ENCODE measurements at places on chromosomes 11 and 22.

DNA sequence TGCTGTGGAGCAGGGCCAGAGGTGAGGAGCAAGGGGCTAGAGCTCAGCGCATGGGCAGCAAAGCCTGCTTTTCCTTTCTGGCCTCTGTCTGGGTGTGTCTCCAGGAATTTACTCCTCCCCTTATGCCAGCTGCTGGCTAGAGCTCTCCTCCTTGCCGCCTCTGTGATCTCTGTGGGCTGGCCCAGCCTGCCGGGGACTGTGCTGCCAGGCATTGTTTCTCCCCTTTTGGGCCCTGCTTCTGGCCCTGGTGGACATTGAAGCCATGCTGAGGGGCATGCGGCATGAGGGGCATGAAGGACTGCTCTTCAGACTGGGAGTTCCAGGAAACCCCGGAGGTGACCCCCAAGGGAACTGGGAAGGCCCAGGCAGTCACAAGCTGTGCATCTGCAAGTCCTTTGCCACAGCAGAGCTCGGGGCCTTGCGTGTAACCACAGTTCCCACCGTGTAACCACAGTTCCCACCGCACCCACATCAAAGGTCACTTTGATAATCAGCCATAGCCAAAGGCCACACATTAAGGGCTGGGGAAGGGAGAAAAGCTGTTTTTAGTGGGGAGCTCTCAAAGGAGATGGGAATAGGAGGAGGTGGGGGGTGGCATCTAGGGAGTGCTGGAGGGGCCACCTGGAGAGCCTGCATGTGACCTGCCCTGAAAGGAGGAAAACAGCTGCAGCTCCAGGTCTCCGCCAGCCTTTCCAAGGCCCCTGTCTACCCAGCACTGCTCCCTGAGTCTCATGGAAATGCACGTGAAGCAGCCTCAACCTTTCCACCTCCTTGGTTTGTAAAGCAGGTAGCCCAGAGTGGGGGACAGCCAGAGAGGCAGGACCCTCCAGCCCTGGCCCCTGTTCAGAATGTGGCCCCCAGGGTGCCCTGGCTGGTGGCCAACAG lies 62.3 kb downstream of the PPFIBP2 start:
- DNase-seq: peak; percentile 45

DNA sequence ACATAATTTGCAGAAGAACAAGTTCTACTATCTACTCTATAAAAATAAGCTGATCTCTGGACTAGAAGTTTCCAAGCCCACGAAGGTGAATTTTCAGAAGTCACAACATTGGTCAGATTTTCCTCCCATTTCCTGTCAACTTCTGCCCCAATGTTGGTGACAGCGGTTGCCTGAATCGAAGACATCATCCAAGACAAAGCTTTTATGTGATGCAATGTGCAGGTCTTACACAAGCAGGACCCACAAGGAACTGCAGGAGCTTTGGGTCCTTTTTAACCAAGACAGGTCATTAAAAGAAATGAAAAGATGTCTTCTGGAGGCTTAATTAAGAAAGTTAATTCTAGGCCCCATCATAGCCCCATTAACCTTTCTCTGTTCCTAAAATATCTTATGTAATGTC lies 125.6 kb upstream of the BLID start:
- DNase-seq: no peak

DNA sequence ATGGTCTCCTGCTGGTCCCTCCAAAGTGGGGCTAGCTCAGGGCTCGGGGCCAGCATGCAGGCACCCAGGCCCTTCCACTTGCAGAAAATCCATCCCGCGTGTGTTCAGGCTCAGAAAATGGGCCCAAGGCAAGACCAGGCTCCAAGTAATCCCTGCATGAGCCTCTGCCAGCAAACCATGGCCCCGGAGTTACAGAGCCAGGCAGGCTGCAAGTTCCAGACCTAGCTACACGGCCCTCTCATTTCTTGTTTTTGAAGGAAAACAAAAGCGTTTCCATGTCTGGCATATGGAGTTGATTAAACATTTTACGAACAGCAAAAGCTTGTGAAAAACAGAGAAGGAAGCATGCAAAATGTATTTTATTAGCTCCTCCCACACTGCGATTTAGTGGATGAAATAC lies 29.7 kb downstream of the KIAA0930 start:
- DNase-seq: no peak

DNA sequence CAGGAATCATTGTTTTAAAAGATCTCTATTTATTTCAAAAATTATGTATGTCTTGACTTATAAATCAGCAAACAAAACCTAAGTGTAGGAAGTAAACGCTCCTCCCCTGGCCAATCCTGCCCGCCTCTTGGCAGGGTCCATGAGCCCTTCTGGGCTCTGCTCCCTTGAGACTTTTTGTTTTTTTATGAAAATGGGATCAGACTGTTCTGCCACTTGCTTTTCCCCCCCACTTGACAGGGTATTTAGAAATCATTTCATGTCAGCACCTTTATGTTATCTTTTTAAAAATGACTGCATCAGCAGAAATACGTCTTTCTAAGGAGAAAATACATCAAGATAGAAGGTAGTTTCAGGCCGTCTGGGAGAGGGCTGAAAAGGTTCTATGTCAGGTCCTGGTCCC lies 35.6 kb downstream of the FBLN1 start:
- DNase-seq: no peak

DNA sequence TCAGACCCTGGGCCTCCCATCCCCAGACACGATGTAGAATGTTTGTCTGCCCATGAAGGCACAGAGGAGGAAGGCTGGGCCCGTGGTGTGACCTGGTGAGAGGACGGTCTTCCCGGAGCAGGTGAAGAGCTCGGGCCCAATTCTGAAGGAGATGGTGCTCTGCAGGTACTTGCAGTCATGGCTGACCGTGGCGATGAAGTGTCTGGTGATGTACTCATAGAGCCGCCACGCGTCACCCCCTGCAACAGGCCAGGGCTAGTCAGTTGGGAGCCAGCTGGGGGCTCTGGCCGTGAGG lies 10.0 kb upstream of the PPM1F start:
- DNase-seq: no peak

DNA sequence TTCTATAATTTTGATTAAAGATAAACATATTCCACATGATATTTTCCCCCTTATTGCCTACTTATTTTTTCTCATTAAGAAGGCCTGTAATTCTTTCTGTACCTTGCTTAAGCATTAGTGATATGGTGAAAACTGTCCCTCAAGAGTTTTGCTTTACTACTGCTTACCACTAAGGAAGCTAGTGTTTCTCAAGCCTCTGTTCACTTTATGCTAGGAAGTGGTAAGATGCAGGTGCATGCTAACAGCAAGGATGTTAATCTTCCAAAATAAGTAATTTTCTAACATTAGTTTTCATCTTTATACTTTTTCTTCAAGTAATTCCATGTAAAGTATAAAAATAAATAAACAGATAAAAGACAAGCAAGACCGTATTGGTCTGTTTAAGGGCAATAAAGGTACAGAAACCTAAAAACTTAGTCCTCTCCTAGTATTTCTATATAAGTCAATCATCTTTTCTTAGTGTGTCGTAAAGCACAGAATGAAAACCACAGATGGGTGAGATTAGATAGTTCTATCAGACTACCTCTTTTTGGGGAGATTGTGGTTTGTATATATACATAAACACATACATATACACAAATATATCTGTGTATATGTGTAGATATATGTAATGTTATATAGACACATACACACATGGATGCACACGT lies 731.0 kb upstream of the CNTN5 start:
- no peak for DNase-seq

GRCh38 chr22:27726686-27727449 lies 74.7 kb downstream of the MN1 start:
- DNase-seq: peak; percentile 92

- DNase-seq: no peak
Measured at GRCh38 chr22:28017558-28017820, 98.4 kb upstream of the PITPNB start.

DNA sequence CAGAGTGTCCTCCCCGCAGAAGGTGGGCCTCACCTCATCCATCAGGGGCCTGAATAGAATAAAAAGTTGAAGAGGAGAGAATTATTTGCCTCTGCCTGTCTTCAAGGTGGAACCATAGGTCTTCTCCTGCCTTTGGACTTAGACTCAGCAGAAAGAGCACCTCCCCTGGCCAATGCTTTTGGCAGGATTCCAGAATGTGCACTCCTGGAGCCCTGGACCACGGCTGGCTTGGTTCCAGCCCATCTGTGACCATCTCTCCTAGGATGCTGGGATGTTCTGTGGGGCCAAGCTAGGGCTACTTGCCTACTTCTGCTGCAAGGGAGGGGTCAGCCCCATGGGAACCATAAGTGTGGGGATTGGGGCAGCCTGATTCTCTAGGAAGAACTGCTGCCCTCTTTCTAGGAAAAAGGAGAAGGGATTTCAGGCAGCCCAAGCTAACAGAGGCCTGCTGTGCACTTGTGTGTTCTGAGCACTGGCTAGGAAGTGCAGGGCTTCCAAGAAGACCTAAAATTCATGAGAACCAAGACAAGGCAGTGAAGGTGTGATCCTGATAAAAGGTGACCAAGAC lies 32.2 kb upstream of the SHANK2 start:
- peak; percentile 44 for DNase-seq

- DNase-seq: no peak
Measured at GRCh38 chr11:130308059-130308458, 6.7 kb downstream of the ZBTB44 start.

GRCh38 chr11:7060868-7061267 lies 27.9 kb upstream of the RBMXL2 start:
- DNase-seq: no peak

DNA sequence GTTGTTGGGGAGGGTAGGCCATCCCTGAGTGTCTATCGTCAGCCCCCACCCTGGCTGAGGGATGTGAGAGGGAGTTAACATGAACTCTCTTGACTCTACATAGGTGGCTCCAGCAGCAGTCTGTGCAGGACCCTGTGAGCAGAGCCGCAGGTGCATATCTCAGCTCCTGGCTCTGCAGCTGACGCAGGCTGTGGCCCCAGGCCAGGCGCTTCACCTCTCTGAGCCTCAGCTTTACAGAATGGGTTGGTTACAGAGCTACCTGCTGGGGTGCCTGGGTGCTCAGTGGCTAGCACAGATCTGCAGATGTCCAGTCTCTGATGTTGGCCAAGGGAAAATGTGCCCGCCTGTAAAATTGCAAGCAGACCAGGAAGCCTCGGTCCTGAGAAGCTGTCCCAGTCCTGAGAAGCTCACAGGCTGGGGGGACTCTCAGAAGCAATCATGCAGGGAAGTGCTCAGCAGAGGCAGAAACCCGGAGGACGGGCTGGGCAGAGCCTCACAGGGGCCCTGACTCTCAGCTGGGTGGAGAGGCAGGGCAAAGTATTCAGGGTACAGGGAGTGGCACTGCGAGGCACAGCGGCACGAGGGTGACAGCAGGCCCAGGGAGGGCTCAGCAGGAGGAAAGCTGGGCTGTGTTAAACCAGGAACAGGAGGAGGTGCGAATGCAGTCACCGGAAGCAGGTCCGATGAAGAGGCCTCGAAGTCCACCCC lies 15.9 kb upstream of the LRP5 start:
- DNase-seq: no peak

- no peak for DNase-seq
Measured at GRCh38 chr11:60939855-60940254, 12.1 kb downstream of the SLC15A3 start.

DNA sequence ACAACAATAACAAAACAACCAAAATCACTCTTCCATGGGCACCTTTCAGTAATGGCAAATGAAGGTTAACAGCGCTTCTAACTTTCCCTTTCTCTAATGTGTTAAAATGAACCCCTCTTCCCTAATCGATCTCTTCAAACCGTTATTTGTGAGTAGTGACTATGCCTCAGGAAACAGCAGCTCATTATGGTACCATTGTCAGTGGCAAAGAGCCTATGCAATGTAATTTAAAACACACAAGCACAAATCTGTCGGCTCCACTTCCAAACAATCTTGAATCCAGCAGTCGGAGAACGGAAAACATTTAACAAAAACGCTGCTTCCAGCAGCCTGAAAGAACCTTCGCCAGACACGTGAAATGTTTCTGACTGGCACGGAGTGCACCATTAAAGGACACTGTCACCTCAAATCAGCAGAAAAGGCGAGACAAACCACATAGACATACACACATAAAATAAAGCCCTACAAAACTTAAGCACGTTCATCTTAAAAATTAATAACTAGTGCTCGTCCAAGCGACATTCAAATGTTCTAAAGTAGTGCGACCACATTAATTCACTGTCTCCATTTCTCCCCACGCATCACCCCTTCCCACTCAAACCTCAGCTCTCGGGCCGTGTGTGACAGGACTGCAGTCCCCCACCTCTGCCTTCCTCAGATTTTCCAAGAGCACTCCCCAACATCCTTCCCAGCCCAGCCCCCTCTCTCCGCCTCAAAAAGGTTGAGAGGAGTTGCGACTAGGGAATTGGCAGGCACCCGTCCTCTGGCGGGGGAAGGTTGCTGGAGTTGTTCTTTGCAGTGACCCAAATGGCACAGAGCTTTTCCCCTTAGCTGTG lies 748 bp downstream of the RAB30 start:
- peak; percentile 39 for DNase-seq
